ENCODE measurements at places on chromosomes 4 and X. TPM values are rescaled to one million over a fixed set of nuclear protein-coding genes. Genes with fewer than 3 reads are reported as not detected.

Gene CA5B
- polyA plus RNA-seq, result 25.0 TPM

Gene MOB1B
- polyA plus RNA-seq, result 0.88 TPM

Gene AMBN
- polyA plus RNA-seq, result not detected

Gene HPGDS
- polyA plus RNA-seq, result not detected

Gene STBD1
- not detected for polyA plus RNA-seq

Gene TMSB15C
- polyA plus RNA-seq, result 0.66 TPM

Gene ADAM29
- 0.59 TPM for polyA plus RNA-seq

Gene SMR3B
- polyA plus RNA-seq, result not detected

Gene GPR101
- polyA plus RNA-seq, result 0.33 TPM

Gene HSFX1
- not detected for polyA plus RNA-seq

Gene TCEAL2
- not detected for polyA plus RNA-seq

Gene TRIM61
- 1.9 TPM for polyA plus RNA-seq

Gene RBM10
- polyA plus RNA-seq, result 36.0 TPM

Gene PF4V1
- not detected for polyA plus RNA-seq

Gene ABCE1
- 48.1 TPM for polyA plus RNA-seq

Gene EXOC1L
- not detected for polyA plus RNA-seq

Gene GPR78
- polyA plus RNA-seq, result not detected

Gene ADRA2C
- polyA plus RNA-seq, result not detected

Gene CXCL10
- 0.58 TPM for polyA plus RNA-seq

Gene MMRN1
- 0.18 TPM for polyA plus RNA-seq

Gene ANK2
- not detected for polyA plus RNA-seq

Gene FANCB
- polyA plus RNA-seq, result 4.3 TPM

Gene TLR2
- 0.58 TPM for polyA plus RNA-seq

Gene STATH
- polyA plus RNA-seq, result not detected

Gene VEGFD
- polyA plus RNA-seq, result not detected

Gene TMSB15A
- polyA plus RNA-seq, result not detected

Gene HELQ
- 24.7 TPM for polyA plus RNA-seq

Gene RNF212
- polyA plus RNA-seq, result 0.68 TPM

Gene EIF2S3
- 128 TPM for polyA plus RNA-seq

Gene CXCL9
- polyA plus RNA-seq, result not detected

Gene WDR1
- 213 TPM for polyA plus RNA-seq

Gene ZNF157
- polyA plus RNA-seq, result 0.44 TPM

Gene CT45A1
- polyA plus RNA-seq, result not detected

Gene PDS5A
- 35.3 TPM for polyA plus RNA-seq

Gene ARMCX1
- polyA plus RNA-seq, result not detected

Gene HERC3
- polyA plus RNA-seq, result 32.6 TPM

Gene MSL3
- polyA plus RNA-seq, result 66.8 TPM

Gene FDCSP
- not detected for polyA plus RNA-seq

Gene EGFL6
- not detected for polyA plus RNA-seq

Gene SLC34A2
- not detected for polyA plus RNA-seq

Gene CT47B1
- not detected for polyA plus RNA-seq

Gene IL21
- polyA plus RNA-seq, result not detected

Gene DCHS2
- 0.01 TPM for polyA plus RNA-seq

Gene SPARCL1
- polyA plus RNA-seq, result not detected

Gene XAGE2
- not detected for polyA plus RNA-seq

Gene USP17L29
- polyA plus RNA-seq, result not detected

Gene ERCC6L
- 0.15 TPM for polyA plus RNA-seq

Gene IL9R
- 2.5 TPM for polyA plus RNA-seq

Gene GPM6B
- 1.5 TPM for polyA plus RNA-seq
